ENCODE measurements at places on chromosomes 16 and 17.

- DNase-seq: no peak
These were observed 45.8 kb downstream of the RTN4RL1 start for GRCh38 chr17:1979182-1979985.

DNA sequence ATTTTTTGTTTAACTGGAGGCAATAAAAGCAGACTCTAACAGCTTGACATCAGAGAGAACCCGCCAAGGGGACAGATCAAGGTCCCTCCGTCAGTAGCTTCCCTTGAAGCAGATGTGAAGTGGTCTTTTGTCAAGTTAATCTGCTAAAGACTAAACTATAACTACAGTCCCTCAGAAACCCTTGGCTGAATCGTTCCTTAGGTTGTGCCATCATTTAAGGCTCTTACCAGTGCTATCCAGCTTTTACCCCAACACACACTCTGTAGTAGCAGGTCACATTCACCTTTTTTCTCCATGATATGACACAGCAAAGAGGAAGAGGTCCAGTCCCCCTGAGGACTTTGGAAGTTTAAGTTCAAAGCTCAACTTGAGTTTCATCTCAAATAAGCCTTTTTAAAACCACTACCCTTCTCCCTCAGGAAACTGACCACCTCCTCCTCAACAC lies 49.7 kb downstream of the ERN1 start:
- no peak for DNase-seq

GRCh38 chr16:8798174-8798527 lies 512 bp downstream of the PMM2 start:
- DNase-seq: no peak

DNA sequence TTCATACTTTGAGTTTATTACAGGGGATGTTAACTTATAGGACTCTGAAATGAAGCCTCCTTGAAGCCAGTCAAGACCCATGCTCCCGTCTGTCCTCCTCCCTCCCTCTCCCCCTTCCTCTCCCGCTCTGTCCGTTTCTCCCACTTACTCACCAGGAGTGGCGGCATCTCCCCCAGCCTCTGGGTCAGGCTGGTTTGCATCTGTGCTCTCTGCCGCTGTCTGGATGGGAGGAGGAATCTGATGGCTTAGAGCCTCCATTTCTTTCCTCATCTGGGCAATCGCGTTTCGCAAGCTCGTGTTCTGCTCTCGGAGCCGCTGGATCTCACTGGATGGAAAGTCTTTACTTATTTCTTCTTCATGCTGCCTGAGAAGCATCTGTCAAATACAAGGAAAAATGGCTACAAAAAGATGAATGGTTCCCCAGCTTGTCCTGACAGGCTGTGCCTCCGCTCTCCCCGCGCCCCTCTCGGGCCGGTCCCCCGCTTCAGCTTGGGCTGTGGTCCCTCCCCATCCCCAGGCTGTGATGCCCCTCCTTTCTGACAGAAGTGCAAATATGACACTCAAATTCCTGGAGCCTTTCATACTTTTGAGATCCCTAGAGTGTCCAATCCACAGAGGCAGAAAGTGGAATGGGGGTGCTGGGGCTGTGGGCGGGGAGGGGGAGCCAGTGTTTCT lies 40.0 kb downstream of the CCDC57 start:
- no peak for DNase-seq

- DNase-seq: no peak
These were observed 10.2 kb downstream of the DPEP1 start for GRCh38 chr16:89623511-89624261.

- no peak for DNase-seq
These were observed 939 bp upstream of the CCL2 start for GRCh38 chr17:34254146-34254545.

All from activated effector memory CD4-positive, alpha-beta T cell treated with anti-CD3 and anti-CD28 coated beads, Interleukin-2, amount 50 U/mL, for 16 hours (primary cell).